ENCODE measurements at places on chromosomes 7 and 10.
A peak's percentile ranks its signal among the peaks of the same experiment; 100 is the strongest.

GRCh38 chr10:68251151-68251550 lies 19.2 kb upstream of the ATOH7 start:
- no peak for DNase-seq

DNA sequence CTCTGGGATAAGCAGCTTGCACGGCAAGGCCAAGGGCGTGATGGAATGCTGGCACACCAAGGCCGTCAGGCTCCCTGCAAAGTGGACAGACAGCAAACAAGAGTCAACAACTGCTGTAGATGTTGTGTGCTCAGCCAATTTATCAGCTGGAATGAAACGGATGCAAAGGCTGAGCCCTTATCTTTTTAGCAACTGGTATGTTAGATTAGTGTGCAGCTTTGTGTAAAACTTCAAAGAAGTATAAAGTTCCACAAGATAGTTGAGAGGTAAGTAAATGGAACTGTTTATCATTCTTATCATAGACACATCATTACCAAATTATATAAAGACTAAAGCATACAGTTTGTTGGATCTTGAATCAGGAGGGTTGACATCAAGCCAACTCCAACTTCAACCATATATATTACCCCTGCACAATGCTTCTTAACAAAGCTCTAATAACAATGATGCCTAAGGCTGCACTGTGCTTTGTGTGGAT lies 289.0 kb downstream of the TNS3 start:
- no peak for DNase-seq

DNA sequence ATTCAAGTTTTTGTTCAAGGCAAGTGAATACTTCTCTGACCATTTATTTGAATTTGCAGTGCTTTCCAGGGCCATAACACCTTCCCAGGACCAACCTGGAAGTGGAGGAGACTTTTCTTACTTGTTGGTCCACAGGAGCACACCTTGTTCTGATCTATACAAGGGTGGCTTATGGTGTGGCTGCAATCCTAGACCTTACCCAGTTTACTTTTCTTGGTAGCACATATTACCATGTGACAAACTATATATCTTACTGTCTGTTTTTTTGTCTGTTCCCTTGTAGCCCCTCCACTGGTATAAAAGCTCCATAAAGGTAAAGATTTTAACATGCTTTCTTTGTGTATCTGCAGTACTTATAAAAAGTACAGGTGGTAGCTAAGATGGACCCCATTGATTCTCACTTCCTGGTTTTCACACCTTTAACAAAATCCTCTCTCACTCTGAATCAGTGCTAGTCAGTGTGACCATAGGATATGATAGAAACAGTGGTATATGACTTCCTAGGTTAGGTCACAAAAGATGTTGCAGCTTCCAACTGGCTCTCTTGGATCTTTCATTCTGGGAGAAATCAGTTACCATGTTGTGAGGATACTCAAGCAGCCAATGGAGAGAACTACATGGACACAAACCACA lies 5.6 kb upstream of the ASB4 start:
- no peak for DNase-seq

DNA sequence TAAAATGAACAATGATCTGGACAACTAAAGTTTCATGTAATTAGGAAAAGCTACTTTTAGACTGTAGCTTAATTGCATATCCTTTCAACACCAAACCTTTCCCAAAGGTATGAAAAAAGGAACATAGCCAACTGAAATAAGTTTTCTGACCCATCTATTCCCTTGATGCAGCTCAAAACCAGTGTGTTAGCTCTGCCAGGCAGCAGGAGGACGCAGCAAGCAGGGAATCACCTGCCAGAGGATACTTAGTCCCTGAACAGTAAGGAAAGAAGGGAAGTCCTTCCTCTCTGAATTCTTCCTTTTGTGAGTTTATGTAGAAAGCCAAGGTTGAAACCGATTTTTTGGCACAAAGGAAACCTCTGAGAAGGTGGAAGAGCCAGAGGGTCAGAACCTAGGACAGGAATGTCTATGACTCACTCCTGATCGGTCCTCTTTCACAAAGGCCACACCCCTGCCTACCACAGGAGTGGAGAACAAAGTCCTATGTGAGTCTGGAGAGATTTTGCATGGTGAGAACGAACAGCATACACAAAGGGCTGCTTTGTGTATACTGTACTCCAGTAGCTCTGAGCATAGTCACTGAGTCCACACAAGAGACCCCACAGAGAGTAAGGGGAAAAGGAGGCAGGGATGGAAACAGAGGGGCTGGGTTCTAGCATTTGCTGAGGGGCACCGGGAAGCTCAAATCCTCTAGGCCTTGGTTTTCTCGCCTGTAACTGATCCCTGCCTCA lies 68.8 kb upstream of the GSDME start:
- DNase-seq, result no peak

DNA sequence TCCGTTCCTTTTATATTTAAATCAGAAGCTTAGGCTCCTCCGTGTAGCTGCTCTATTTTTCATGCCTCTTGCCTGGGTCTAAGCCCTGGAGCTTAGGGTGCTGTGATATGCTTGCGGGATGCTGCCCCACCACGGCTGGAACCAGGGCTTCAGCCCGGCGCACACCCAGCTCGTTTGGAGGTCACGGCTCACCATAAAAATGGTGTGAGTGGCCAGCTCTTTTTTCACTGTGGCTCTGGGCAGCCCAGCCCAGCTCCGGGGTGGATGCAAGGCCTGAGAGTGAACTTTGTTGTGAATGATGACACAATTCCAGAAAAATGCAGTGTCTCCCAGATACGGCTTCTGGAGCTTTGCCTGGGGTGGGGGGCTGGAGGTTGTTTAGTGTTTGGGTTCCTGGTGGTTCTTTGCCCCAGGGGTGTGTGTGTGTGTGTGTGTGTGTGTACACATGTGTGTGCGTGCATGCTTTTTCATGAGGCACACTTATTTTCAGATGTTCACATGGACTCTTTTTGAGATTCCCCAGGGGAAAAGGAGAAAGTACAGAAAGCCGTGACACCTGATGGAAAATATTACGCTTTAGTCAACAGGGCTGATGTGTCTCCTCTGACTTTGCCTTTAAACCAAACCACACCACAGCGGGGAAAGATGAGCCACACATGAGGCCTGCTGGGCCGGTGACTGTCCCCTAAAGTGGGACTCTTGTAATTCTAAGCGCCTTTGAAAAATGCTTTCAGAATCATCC lies 46.2 kb downstream of the GRK5 start:
- DNase-seq, result peak; percentile 48

DNA sequence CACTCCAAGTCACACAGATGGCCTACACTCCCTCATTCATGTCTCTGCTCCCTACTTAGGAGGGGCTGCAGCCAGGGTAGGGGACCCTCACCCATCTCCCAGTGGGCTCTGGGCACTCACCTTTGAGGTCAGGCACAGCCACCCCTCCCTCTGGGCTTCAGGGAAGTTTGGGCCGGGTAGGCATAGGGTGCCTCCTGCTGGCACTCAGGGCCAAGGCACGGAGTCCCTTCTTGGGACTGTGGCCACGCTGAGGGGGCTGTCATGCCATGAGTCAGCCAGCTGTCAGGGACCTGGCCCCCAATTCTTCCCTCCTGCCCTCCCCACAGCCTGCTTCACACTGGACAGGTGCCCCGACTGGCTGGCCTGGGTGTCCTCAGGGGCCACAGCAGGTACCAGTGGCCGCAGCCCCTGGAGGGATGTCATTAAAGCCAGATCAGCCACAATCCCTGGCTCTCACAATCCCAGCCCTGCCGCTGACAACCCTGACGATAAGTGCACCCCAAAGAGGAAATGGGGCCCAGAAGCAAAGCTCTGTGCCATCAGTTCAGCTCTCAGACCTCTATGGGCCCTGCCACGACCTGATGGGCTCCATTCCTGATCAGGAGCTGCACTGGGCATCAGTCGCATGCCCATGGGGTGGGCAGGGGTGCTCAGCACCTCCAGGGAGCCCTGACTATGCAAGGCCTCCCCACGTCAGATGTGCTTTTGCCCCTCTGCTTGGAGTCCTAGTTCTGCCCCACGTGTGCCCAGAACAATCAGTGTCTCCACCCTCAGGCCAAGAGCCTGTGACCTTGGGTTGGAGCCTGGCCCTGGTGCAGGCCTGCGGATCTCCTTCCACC lies 34.1 kb upstream of the RET start:
- no peak for DNase-seq

- DNase-seq, result peak; percentile 17
Measured at GRCh38 chr10:33337326-33337957, 3.0 kb upstream of the NRP1 start.

GRCh38 chr10:132447446-132448247 lies 50.6 kb downstream of the PWWP2B start:
- DNase-seq, result peak; percentile 35

GRCh38 chr7:91517201-91517785 lies 253.1 kb downstream of the FZD1 start:
- DNase-seq, result no peak

DNA sequence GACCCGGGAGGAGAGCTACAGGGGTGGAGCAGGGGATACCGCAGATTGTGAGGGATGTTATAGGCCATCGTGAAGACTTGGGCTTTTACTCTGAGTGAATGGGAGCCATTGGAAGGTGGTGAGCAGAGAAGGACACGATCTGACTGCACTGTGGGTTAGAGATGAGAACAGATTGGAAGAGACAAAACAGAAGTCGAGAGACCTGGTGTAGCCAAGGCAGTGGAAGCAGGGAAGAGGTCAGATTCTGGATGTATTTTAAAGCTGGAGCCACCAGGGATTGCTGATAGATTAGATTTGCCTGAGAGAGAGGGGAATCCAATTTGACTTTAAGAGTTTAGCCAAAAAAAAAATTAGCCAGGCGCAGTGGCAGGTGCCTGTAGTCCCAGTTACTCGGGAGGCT lies 21.6 kb upstream of the EEPD1 start:
- no peak for DNase-seq

GRCh38 chr10:72034761-72035160 lies 53.6 kb downstream of the SPOCK2 start:
- DNase-seq, result no peak

- no peak for DNase-seq
Measured at GRCh38 chr7:47326220-47326619, 255.7 kb downstream of the TNS3 start.

- no peak for DNase-seq
Measured at GRCh38 chr7:25596443-25596842, 368.2 kb upstream of the NPVF start.

DNA sequence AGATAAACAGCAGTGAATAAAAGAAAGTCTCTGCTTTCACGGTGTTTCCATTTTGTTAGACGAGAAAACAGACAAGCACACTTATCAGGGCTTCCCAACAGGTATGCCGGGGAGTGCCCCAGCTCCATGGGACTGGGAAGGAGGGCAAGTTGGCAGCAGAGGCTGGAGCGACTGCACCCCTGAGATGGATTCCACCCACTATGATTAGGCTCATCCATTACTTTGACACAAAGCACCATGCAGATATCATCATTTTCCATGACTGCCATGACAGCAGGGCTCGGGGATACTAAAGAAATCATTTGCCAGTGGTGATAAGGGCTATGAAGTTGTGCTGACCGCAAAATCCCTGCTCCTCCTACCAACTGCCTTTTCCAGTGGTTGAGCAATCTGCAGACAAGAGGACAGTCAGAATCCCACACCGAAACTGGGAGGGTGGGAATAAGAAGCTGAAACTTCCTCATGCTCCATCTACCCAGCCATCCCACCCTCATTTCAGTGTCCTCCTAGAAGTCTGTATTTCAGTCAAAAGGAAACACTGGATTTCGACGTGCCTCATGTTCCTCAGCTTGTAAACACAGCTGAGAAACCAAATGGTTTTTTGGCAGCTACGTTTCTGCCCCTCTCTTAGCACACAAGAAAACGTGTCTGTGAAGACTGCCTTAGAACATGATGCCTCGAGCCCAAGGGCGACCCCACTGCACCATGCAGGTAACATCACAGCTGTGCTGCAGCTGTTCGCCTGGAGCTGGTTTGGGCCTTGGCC lies 15.5 kb downstream of the CREB3L2 start:
- DNase-seq, result no peak

GRCh38 chr10:120423431-120424197 lies 33.4 kb upstream of the PLPP4 start:
- DNase-seq, result peak; percentile 54

DNA sequence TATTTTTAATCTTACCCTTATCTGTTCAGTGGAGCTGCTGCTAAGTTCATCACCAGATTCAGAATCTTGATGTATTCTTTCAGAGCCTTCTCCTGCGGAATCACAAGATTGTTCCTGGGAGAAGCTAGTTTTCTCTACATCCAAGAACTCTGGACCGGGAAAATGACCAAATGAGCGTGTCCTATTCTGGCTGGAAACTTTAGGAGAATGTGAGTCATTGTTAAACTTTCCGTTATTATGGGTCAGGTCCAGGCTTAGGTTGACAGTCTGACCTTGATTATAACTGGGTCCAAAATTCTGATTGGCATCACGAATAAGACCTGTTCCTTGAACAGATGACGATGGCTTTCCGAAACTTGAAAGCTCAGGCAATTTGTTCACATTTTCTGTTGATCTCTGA lies 20.5 kb downstream of the ARHGAP12 start:
- no peak for DNase-seq

GRCh38 chr10:110724937-110725336 lies 80.8 kb downstream of the RBM20 start:
- DNase-seq, result no peak

- no peak for DNase-seq
Measured at GRCh38 chr10:60429084-60429849, 39.6 kb upstream of the ANK3 start.

DNA sequence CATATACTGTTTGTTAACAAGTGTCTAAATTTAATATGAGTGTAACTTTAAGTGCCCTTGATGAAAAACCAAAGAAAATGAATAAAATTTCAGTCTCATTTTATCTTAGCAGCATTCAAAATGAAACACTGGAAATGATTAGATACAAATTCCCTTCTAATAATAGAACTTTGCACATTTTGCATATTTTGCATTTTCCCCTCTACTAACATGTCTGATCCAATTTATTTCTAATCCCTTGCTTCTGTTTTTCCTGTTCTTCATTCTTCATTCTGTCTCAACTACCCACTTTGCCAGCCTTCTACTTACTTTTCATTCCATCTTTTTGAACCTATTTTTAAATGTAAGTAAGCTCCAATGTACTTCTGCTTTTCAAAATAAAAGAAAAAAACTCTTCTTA lies 42.7 kb upstream of the SEMA3D start:
- no peak for DNase-seq

DNA sequence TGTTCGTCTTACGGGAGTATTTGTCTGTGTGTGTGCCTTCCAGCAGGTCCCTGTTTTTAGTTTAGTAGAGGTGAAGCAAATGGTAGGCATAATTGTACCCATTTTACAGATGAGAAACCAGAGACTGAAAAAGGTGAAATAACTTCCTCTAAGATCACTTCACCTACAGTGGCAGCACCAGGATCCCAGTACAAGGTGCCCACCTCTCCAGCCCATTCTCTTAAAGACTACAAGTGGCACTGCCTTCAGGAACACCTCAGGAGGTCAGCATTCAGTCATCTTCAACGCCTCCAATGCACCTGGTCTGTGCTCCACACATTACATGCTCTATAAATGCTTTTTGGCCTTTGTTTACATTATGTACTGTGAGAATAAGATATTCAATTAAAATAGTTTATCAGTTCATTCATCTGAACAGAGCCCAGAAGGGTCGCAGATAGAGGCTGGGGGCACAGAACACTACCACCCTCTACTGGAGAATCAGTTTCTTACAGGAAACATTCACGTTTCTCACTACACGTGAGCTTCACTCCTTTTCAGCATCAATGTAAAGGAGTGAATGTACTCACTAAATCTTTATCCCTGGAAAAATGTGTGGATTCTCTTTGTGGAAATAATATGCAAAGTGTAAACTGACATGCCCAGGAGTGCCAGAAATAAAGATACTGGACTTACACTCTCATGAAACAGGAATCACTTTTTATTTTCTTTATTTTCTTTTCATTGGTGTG lies 45.5 kb upstream of the ABLIM1 start:
- peak; percentile 22 for DNase-seq

GRCh38 chr10:33217854-33218253 lies 116.6 kb downstream of the NRP1 start:
- no peak for DNase-seq

GRCh38 chr10:118045837-118046394 lies 825 bp downstream of the RAB11FIP2 start:
- no peak for DNase-seq
